ENCODE measurements at places on chromosomes 2 and 18. TPM values are rescaled to one million over a fixed set of nuclear protein-coding genes. Genes with fewer than 3 reads are reported as not detected.

The DYNAP gene
- total RNA-seq = not detected

The MSGN1 gene
- total RNA-seq = not detected

The GBX2 gene
- total RNA-seq = not detected

The NT5DC4 gene
- total RNA-seq = not detected

The MLPH gene
- total RNA-seq = not detected

The SP140 gene
- total RNA-seq = 96.6 TPM

The ATAD2B gene
- total RNA-seq = 55.2 TPM

The EVX2 gene
- not detected for total RNA-seq

The SNTG2 gene
- 1.5 TPM for total RNA-seq

The NCKAP1 gene
- 8.8 TPM for total RNA-seq

Measured in mononuclear cell (primary cell).